Large intestine (tissue), 12 donors: ENCODE measurements at places on chromosomes 2 and 18.

- DNase-seq, result no peak
Measured at GRCh38 chr2:68434981-68435380, 32.1 kb downstream of the FBXO48 start.

DNA sequence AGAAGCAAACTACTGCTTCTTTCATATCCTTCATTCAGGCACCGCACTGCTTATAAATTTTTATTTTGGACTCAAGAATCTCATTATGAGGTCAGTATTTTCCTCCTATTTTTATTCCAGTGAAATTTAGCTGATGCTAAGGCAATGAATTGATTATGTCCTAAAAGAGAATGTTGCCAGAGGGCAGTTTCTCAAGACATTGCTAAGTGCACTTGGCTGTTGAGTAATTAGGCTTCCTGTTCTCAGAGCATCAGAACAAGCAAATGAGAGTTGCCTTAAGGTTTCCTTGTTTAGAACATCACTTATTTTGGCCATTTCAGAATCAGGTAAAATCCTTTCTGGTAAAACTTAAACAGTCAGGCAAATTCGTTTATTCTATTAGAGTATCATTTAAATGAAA, 548.6 kb upstream of the ZEB2 start:
- DNase-seq, result no peak

DNA sequence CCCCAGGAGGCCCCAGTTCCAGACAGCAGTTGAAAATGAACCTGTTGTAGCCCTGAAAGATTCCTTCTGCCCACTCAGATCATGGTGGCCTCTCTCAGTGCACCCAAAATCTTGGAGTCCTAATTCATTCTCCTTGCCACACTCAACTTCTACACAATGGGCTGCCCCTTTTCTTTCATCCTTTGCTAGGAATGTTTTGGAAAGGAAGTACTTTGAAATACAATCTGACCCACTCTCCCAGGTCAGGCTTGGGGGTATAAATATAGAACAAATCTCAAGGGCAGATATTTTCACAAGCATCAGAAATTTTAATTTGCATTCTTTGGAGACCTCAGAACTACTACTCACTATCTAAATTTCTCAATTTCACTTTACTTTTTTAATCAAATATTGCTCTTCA, 103.2 kb upstream of the SH3BP4 start:
- no peak for DNase-seq

GRCh38 chr2:238594796-238595749, 168.3 kb downstream of the ASB1 start:
- no peak for DNase-seq

- no peak for DNase-seq
Measured at GRCh38 chr2:172997031-172997430, 78.6 kb upstream of the MAP3K20 start.

DNA sequence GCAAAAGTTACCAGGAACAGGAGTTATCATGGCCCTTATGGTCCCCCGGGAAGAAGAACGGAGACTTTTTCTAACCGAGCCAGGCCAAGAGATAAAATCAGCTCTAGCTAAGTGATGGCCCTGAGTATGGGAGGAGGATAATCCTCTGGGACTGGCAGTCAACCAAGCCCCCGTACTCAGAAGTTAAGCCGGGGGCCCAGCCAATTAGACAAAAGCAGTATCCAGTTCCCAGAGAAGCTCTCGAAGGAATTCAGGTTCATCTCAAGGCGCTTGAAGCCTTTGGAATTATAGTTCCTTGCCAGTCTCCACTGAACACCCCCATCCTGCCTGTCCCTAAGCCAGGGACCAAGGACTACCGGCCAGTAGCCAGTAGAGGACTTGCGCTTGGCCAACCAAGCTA, 365.3 kb upstream of the TCF4 start:
- DNase-seq, result no peak

- DNase-seq, result no peak
Measured at GRCh38 chr2:9657731-9658130, 26.9 kb upstream of the YWHAQ start.

DNA sequence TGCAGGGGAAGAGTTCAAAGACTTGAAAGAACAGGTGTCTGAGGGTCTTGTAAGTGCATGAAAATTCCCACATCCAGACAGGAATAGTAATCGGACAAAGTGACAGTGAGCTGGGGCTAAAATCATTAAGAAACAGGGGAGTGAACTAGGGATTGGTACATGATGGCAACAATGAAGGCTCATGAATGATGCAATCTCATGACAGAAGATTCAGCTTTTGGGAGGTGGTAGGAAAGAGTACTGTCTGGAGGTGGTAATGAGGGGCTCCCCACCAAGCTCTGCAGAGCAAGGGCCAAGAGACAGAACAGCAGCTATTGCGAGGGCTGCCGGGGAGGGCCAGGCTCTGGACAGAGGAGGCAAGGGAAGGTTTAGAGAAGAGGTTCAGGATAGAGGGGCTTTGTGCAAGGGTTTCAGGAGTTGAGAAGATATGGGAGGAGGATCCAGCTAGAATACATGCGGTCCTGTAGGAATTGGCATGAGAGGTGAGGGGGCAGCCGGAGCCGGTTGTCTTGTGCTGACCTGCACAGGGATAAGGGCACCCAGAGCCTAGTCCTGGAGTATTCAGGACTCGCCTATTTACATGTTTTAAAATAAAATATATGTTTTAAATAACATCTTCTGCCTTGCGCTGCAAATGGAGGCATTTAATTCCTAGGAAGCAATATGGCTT, 31.4 kb downstream of the MAP3K20 start:
- no peak for DNase-seq

GRCh38 chr2:130755256-130756052, at the start of gene AMER3:
Gene AMER3, plus strand, starts transcription at chr2:130755540. Its CDS starts 6,533 bp downstream, at chr2:130762073.
- DNase-seq, result peak; percentile 37

DNA sequence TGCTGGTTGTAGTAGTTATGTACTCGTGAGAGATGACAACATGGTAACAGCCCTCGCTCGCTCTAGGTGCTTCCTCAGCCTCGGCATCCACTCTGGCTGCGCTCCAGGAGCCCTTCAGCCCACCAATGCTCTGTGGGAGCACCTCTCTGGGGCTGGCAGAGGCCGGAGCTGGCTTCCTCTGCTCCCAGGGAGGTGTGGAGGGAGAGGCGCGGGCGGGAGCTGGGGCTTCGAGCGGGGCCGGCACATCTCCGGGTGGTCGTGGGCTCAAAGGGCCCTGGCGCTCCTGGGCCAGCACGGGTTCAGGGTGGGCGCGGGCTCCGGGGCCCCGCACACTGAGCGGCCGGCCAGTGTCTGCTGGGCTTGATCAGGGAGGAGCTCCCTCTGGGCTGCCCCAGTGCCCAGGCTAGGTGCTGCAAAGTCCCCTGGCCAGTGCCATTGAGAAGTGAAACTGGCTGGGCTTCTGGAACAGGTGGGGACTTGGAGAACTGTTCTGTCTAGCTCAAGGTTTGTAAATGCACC, 1012.1 kb downstream of the CNTNAP5 start:
- DNase-seq, result no peak

DNA sequence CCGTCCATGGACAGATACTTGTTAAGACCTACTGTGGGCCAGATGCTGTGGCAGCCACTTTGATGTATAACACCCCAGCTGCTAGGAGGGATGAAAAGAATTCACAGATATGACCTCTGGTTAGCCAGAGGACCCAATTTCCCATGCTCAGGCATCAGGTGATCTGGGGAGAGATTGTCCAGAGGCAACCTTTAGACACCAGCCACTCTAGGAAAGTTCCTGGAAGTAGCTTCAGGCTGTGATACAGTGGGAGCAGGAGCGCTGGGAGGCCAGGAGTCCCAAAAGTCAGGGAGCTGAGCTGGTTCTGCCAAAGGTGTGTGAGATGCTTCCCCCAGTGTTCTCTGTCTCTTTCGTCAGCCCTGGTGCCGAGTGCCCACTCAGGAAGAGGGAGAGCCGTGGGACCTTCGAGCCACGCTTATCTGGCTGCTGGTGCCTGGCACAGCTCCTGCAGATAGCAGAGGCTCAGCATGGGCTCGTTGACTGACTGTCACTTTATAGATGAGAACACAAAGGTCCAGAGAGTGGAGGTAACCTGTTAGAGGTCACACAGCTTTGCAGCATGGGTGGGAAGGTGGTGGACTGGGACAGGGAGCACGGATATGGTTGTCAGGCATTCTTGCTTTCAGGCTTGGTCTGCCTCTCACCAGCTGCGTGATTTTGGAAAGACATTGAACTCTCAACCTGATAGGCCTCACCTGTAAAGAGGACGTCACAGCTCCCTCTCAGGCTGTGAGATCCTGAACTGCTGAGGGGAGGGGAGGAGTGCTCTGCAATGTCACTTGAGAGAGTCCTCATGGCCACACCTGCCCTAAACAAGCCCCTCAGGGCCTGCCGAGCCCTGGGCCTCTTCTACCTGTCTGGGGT, 7.8 kb upstream of the RALB start:
- DNase-seq, result peak; percentile 85

DNA sequence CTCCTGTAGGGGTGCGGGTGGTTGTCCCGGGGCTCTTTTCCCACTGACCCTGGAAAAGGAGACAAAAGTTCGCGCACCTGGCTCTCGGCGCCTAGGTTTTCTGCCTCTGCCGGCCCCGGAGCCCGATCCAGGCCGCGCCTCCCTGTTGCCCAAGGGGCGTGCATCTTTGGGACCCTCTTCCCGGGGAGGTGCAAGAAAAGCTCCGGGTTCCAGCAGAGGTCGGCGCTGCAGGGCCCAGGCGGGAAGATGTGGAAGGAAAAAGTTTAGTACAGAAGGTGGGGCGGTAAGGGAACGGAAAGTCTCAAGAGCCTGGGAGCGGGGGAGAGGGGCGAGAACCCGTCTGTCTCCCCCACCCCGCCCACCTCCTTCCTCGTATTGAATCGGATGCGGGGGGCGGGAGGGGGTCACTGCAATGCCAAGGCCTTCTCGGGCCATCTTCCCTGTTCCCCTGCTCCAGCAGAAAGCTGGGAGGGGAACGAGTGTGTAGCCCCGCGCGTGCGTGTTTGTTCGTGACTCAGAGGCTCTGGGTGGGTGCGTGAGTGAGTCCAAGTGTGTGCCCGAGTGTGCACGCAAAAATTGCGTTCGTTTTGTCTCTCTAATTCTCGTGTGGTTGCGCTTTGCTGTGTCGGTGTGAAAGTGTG, 6.3 kb upstream of the EN1 start:
- no peak for DNase-seq

DNA sequence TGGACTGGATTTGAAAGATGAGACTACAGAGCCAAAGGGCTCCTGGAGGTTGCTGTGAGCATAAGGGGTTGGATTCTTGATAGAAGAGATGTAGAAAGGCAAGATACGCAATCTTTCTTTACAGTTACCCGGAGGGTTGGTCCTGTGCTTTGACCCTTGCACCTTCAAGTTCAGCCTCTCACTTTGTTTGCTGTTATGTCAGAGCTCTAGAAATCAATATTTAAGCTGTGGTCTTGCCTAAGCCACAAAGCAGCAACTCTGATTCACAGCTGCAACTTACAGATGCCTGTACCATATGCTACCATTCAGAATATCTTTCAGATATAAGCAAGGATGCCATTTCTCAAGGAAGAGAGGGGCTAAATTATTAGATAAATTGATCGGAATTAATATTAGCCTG, 943.1 kb upstream of the LRRTM1 start:
- DNase-seq, result no peak

DNA sequence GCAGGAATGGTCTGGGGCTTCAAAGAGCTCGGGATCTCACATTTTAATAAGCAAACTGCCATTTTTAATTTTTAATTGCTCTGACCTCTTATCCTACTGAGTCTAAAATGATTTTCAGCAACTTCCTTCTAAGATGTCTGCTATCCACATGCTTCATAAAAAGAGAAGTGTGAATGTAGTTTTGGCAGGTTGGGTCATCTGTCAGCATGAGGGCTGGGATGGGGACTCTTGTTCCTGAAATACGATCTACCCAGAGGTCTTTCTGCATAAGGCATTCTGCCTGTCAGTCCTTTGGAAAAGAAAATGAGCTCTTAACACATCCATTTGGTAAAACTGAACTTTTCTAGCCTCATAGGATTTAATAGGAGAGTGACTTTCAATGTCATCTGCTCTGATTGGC, 252.8 kb upstream of the APCDD1 start:
- DNase-seq, result no peak

DNA sequence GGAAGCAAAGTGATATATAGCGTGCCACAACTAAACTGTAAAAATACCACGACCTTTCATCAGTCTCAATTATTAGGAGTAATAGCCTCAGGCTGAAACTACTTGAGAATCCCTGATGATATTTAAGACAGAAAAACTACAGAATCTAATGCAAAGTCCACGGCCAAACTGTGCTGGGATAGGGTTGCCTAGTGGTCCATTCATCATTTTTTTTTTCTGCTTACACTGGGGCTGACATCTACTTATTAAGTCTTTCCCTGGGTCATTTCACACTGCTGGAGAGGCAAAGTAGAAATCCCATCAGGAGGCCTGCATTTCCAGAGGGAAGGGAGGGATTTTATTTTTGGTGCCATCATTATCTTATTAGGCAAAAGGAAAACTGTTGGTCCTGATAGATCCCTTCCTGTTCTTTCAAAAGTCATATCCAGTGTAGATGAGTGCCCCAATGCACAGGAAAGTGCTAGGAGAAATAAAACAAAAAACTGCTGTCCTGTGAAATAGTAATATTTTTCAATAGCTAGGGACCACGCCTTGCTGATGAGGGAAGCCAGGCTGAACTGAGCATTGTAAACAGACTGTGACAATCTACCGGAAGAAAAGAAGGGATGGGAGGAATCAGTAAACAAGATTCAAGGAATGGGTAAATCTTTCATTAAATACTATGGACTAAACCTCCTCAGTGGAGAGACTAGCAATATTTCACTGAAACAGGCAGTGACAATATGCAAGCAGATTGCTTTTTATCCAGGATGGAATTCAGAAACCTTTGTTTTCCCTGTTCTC, 644.3 kb downstream of the IRS1 start:
- DNase-seq, result no peak

GRCh38 chr2:120935339-120936313, 200.0 kb downstream of the GLI2 start:
- peak; percentile 51 for DNase-seq
